ENCODE measurements at places on chromosomes 3 and 15. TPM values are rescaled to one million over a fixed set of nuclear protein-coding genes. Genes with fewer than 3 reads are reported as not detected.
A peak's percentile ranks its signal among the peaks of the same experiment; 100 is the strongest.

DNA sequence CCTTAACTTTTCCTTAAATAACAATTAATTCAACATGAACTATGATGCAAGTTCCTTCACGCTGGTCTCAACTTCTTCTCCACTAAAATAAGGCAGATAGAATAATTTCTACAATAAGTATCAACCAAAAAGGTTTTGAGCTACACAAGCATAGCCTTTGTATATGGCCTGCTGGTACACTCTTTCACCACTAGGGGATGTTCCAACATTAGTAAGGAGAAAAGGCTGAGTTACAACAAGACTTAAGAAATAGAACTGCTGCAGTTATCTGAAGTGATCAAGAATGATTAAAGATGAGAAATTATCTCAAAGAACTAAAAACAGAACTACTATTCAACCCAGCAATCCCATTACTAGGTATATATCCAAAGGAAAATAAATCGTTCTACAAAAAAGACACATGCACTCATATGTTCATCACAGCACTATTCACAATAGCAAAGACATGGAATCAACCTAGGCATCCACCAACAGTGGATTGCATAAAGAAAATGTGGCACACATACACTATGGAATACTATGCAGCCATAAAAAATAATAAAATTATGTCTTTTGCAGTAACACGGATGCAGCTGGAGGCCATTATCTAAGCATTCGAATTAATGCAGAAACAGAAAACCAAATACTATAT lies 14.4 kb downstream of the ATP13A3 start:
- no peak overlapping the region for H3K4me3 ChIP-seq
- H3K36me3 ChIP-seq = peaks cover 1% of the 10 kb centered on the region
- peak; percentile 40 for DNase-seq
- H3K27me3 ChIP-seq = no peaks in the 10 kb centered on the region
- H3K4me1 ChIP-seq = peaks cover 53% of the 10 kb centered on the region
- H3K27ac ChIP-seq = peak overlapping the region; percentile 29

DNA sequence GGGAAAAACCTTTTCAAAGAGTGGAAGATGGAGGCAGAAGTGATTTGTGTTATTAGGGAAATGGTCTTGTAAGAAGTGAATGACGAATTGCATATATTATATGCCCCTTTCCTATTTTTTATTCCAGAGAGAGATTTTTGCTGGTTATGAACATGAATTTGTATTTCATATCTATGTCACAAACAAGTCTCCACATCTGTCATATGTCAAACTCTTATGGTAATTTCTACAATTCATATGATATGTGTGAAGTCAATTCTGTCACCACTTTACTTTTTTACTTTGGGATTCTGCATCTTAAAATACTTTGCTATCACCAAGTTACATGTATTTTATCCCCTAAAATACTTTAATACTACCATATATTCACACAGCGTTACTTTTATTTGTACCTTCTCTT lies 594.2 kb upstream of the ARPP21 start:
- no peaks in the 10 kb centered on the region for H3K36me3 ChIP-seq
- H3K27me3 ChIP-seq = no peaks in the 10 kb centered on the region
- H3K4me1 ChIP-seq = no peaks in the 10 kb centered on the region
- H3K27ac ChIP-seq = no peak overlapping the region

- H3K4me1 ChIP-seq = no peaks in the 10 kb centered on the region
- no peaks in the 10 kb centered on the region for H3K36me3 ChIP-seq
- no peak for DNase-seq
- H3K27ac ChIP-seq = peak overlapping the region; percentile 76
- peak overlapping the region; percentile 96 for H3K4me3 ChIP-seq
Observed at GRCh38 chr3:183634707-183635106, 716 bp upstream of the KLHL24 start.

GRCh38 chr3:107208100-107208499 lies 169.1 kb upstream of the CCDC54 start:
- no peaks in the 10 kb centered on the region for H3K36me3 ChIP-seq
- no peaks in the 10 kb centered on the region for H3K27me3 ChIP-seq
- peak overlapping the region; percentile 97 for H3K27ac ChIP-seq
- H3K4me1 ChIP-seq = peaks cover 3% of the 10 kb centered on the region

DNA sequence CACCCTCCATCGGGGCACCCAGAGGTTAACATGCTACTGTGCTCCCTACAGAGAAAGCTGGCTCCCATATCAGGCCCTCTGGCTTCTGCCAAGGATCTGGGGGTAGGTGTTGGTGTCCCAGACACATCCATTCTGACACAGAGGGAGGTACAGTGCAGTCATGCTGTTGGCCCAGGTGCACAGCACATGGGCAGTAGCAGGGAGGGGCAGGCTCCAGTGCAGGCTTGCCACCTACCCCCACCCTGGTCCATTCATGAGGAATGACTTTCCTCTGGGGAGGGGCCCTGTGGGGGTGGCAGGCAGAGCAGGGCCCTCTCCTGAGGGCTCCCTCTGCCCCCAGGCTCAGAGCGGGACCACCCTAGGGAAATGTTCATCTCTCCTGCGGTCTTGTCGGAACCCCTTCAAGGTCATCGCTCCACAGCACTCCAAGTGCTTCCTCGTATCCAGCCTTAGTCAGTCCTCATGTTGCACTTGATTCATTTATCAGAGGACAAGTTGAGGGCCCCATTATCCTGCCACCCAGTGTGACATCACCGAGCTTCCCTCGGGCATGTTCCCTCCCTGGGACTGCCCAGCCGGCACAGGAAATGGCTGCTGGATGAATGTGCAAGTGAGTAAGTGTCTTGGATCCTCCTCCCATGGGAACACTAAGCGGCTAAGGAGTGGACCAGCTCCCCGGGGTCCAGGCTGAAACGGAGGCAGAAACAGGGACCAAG lies 10.0 kb downstream of the DUSP7 start:
- H3K27ac ChIP-seq = peak overlapping the region; percentile 100
- no peak overlapping the region for H3K4me3 ChIP-seq
- H3K36me3 ChIP-seq = peaks cover 20% of the 10 kb centered on the region
- DNase-seq = peak; percentile 58
- H3K4me1 ChIP-seq = peaks cover 31% of the 10 kb centered on the region

DNA sequence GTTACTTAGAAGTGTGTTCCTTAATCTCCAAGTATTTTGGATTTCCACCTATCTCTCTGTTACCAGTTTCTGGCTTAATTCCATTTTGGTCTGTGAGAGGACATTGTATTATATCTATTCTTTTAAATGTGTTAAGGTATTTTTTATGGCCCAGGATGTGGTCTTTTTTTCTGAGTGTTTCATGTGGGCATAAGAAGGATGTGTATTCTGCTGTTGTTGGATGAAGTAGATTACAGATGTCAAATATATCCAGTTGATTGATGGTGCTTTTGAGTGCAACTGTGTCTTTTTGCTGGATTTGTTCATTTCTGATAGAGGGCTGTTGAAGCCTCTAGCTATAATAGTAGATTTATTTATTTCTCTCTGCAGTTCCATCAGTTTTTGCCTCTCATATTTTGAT lies 136.5 kb upstream of the AZI2 start:
- no peak overlapping the region for H3K27ac ChIP-seq
- DNase-seq = no peak
- H3K36me3 ChIP-seq = no peaks in the 10 kb centered on the region
- H3K27me3 ChIP-seq = no peaks in the 10 kb centered on the region
- no peak overlapping the region for H3K4me3 ChIP-seq

DNA sequence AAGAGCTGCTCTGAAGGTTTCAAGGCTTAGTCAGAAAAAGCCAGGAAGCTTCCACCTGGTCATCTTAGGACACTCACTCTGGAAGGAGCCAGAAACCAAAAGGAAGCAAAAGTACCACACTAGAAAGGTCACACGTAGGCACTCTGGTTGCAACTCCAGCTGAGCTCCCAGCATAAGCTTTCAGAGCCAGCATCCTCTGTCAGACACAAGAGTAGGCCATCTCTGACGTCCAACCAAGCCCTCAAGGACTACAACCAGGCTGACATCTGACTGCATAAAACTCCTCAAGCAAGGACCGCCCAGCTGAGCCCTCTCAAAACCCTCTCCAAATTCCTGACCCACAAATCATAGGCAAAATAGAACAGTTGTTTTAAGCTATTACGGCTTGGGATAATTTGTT lies 12.8 kb downstream of the SH3BP5 start:
- peaks cover 9% of the 10 kb centered on the region for H3K4me1 ChIP-seq
- H3K27ac ChIP-seq = no peak overlapping the region
- no peaks in the 10 kb centered on the region for H3K27me3 ChIP-seq
- no peak overlapping the region for H3K4me3 ChIP-seq
- DNase-seq = no peak

DNA sequence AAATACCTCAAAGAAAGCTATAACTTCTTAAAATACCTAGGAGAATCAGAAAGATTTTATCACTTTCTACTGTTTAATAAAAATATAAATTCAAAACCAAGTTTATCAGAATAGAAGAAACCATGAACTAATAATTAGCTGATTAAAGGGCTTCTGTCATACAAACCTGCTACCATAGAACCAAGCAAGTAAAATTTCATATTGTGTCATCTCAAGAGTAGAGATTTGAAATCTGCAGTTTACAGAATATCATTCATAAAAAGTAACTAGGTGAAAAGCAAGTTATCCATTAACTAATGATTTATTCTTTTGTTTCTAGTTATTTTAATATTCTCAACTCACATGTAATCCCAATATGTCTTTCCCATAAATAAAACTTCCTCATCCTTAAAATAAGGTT lies 36.8 kb upstream of the XXYLT1 start:
- DNase-seq = no peak
- H3K4me3 ChIP-seq = no peak overlapping the region
- no peak overlapping the region for H3K27ac ChIP-seq
- H3K27me3 ChIP-seq = no peaks in the 10 kb centered on the region

- no peak for DNase-seq
- H3K27ac ChIP-seq = no peak overlapping the region
- H3K27me3 ChIP-seq = no peaks in the 10 kb centered on the region
- no peaks in the 10 kb centered on the region for H3K4me1 ChIP-seq
Observed at GRCh38 chr3:111616417-111617105, 21.4 kb upstream of the ZBED2 start.

DNA sequence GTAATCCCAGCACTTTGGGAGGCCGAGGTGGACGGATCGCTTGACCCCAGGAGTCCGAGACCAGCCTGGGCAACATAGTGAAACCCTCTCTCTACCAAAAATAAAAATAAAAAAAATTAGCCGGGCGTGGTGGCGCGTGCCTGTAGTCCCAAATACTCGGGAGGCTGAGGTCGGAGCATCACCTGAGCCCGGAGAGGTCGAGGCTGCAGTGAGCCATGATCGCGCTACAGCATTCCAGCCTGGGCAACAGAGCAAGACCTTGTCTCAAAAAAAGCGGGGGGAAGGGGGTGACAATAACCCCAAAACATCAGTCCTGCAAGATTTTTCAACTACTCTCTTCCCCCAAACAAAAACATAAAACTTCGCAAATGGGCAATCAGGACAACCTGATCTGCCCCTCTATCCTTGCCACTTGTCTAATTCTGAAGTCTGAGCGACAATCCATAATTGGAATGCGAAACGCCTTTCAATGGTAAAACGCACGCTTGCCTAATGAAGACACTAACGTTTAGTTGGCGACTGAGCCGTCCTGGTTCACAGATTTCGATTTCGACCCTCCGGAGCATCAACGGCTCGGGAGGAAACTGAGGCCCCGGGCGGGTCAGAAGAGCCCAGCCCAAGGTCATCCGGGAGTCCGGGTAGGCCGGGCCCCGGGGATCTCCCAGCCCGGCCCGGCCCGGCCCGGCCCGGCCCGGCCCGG lies 868 bp downstream of the BTBD1 start:
- H3K27me3 ChIP-seq = no peaks in the 10 kb centered on the region
- peaks cover 24% of the 10 kb centered on the region for H3K4me1 ChIP-seq
- peak overlapping the region; percentile 94 for H3K4me3 ChIP-seq
- H3K27ac ChIP-seq = peak overlapping the region; percentile 91
- DNase-seq = no peak

GRCh38 chr15:97566961-97567360 lies 393.5 kb upstream of the ARRDC4 start:
- DNase-seq = no peak
- H3K27me3 ChIP-seq = no peaks in the 10 kb centered on the region
- H3K4me3 ChIP-seq = no peak overlapping the region
- no peak overlapping the region for H3K27ac ChIP-seq
- no peaks in the 10 kb centered on the region for H3K4me1 ChIP-seq

DNA sequence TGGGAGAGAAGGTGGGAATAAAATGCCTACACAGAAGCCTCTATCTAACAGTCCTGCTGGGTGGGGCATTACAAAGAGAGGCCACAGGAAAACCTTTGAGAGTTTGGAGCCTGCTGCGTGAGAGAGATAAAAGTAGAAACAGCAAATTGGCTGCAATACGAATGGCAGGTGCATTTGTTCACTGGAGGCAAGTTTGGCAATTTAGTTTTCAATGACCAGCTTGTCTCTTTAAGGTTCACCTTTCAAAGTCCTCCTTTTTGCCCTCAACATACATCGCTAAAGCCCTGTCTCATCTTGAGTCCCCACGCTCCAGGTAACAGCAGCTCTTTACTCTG lies 405.7 kb downstream of the LSAMP start:
- DNase-seq = no peak
- no peaks in the 10 kb centered on the region for H3K27me3 ChIP-seq
- no peaks in the 10 kb centered on the region for H3K4me1 ChIP-seq
- H3K36me3 ChIP-seq = no peaks in the 10 kb centered on the region

DNA sequence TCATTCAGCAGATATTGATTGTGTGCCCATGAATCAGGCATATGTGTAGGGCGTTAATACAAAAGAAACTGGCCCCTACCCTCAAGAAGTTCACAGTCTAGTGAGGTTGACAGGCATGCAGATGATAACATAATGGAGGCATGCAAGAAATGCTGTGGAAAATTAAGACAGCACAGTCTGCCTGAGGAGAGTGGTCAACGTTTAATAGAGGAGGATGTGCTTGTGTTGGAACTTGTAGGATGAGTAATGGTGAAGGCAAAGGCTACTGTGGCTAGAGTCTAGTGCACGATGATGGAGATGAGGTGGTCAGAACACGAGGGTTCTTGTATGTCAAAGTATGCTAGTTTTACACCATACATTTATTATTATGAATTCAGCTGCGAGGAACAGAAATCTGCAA lies 295.7 kb downstream of the SOX2 start:
- H3K27me3 ChIP-seq = no peaks in the 10 kb centered on the region
- H3K36me3 ChIP-seq = no peaks in the 10 kb centered on the region
- DNase-seq = no peak
- H3K4me1 ChIP-seq = no peaks in the 10 kb centered on the region
- no peak overlapping the region for H3K4me3 ChIP-seq

DNA sequence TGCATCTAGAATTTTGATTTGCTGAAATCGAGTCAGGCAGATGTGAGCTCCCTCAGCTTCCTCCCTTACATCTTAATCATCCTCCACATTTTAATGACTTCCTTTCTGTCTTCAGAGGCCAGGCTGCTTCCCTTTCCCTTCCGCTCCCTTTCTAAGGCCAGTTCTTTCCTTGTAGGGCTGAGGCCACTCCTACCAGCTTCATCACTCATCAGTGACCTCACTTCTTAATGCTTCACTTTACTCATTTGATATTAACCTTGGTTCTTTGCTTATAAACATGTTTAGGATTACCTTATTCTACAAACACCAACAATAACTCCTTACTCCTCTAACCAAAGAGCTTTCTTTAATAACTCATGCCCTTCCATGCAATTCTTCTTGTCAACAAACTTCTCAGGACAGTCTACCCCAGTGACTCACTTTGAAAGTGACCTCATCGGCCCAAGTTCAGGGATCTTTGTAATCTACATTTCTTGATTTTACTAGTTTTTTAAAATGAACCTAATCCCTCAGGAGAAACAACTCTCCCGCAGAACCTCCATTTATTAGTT lies 23.9 kb downstream of the ILDR1 start:
- DNase-seq = no peak
- no peak overlapping the region for H3K4me3 ChIP-seq
- no peaks in the 10 kb centered on the region for H3K36me3 ChIP-seq
- no peaks in the 10 kb centered on the region for H3K27me3 ChIP-seq

Gene GLDN
- not detected for polyA plus RNA-seq

Gene CSTA
- not detected for polyA plus RNA-seq

Gene SPESP1
- not detected for polyA plus RNA-seq

Gene ALAS1
- 42.4 TPM for polyA plus RNA-seq

Gene GOLGA6D
- polyA plus RNA-seq = 0.02 TPM

Gene SLC24A5
- not detected for polyA plus RNA-seq

Gene PPP1R14D
- polyA plus RNA-seq = not detected

Gene STRA6
- 27.9 TPM for polyA plus RNA-seq

Gene C3orf52
- 5.4 TPM for polyA plus RNA-seq

All from SK-N-SH (cell line).